AG08396 (cell line): ENCODE measurements at places on chromosomes 1 and 21.

GRCh38 chr1:71638081-71638766, 557.4 kb upstream of the ZRANB2 start:
- peak; percentile 16 for DNase-seq

GRCh38 chr1:86933562-86934377, 19.3 kb downstream of the HS2ST1 start:
- DNase-seq = no peak

DNA sequence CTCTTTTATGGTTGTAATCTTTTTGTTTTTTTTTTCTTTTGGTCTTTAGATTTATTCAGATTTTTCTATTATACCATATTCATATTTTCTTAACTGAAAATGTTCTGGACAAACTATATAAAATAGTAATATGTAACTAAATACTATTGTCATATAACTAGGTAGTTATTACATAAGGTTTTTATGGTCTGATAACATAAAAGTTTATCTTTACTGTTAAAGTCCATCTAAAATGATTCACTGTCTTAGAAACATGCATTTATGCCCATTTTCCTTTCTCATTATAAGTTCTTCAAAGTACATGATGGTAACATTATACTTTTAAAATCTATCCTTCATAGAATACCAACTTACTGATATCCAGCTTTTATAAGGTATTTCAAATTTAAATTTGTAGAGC, 29.1 kb downstream of the IARS2 start:
- DNase-seq = no peak

DNA sequence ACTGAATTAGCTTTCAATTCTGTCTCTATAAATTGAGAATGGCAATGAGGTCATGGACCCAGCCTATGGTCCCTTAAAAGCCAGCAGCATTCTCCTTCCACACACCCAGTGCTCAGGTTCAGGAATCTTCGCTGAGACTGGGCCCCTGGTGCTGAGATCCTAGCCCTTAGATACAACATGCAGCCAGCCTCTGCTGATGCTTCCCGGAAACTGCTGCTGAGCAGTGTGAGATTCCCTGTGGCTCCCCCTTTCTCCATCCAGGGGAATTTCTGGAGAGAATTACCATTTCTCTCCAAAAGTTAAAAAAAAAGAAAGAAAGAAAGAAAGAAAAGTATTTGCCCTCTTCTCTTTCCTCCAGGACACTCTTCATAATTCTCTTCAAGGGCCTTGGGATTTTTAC, 31.7 kb upstream of the RALGPS2 start:
- no peak for DNase-seq

DNA sequence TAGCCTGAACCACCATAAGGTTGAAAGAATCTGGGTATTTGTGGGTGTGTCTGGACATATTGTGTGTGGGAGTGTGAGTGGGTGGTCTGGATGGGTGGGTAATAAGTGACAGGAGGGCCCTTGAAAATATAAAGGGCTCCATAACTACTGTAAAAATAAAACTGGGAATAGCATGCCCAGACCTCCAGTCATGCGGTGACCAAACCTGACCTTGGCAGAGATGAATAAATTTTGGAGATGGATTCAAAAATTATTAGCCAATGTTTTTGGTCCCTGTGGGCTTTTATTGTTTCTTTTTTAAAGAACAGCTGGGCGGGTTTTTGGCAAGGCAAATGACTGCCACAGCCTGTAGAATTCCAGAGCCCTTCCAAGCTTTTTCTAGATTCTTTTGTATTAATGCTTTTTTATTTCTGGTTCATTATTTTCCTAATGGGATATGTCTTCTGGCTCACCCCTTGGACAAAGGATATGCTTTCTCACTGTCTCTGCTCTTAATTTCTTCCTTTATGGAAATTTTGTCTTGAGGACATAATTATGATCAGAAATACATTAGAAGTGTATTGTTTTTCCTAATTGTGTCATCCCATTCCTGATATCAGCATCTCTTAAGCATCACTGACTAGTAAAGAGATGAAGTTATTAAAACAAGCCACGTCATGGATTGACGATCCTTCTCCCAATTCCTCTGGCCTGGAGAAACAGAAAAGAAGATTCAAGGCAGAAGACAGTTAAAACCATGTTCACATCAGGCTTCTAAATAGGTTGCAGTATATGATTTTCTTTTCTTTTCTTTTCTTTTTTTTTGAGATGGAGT, 69.5 kb downstream of the NTMT2 start:
- no peak for DNase-seq

- no peak for DNase-seq
Measured at GRCh38 chr1:66542314-66542713, 8.4 kb downstream of the SGIP1 start.

- DNase-seq = no peak
Measured at GRCh38 chr1:6278263-6278662, 17.4 kb upstream of the GPR153 start.

DNA sequence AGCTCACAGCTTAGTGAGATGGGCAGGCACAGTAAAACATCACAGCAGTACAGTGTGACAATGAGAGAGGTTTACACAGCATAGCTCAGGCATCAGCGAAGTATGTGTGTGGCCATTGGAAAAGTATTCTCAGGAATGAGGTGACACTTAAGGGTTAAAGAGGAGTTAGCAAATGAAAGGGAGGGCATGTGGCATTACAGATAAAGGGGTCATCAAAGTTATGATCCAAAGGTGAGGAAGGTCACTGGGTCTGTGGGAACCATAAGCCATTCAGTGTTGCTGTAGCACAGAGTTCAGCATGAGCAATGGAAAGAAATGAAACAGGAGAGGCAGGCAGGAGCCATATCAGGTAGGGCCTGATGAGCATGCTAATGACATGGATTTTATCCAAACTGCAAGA, 4.5 kb upstream of the C8B start:
- DNase-seq = no peak

DNA sequence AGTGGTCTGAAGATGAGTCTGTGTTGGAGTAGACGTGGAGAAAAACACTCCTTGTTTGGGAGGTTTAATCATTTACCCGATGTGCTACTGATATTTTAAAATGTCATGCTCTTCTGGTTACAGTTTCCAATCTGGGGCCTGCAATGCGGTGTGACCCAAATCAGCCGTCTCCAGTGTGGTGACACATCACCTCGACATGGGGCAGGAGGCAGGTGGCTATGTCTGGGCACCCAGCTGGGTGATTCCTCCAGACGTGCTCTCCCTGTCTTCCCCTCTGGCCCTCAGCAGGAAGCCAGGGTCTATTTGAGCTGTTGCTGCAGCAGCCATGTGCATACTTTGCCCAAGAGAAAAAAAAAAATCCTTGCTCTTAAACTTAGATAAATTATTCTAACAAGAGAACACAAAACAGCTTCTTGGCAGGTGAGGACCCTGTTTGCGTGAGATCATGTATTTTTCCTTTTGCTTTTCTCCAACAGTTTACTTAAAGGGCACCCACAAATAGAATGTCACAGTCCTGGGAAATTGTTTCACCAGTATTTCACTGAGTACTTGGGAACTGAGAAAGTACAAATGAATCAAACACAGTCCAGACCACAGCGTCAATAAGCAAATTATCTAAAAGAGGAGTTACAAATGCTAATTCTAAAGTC, 38.9 kb upstream of the MAP10 start:
- no peak for DNase-seq

GRCh38 chr1:198253259-198253658, 96.5 kb downstream of the NEK7 start:
- no peak for DNase-seq

GRCh38 chr1:202794051-202794740, 14.0 kb downstream of the KDM5B start:
- no peak for DNase-seq

DNA sequence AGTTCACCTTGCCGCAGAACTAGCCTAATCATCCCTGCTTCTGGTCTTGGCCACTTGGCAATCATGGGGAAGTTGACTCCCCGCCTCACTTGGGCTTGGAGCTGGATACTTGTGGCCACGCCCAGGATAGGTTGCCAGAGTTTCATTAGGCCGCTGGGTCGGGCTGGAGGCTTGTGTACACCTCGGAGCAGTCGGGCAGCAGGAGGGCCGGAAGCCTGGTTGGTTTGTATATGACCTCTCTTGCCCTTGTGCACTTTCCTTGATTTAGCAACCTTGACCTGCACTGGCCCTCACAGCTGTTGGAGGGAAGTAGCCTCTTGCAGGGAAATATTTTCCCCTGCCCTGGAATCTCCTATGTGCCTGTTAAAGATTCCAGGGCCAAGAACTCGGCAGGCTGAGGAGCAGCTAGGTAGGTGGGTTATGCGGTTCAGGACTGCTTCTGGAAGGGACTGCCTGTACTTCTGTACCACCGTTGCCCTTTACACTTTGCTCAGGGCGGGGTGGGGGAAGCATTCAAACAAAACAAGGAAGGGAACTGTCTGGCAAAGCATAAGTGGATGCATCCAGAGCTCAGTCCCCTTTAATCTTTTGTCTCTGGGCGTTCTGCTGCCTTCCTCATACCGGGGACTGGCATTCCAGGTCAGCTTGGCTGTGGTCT, 83.5 kb downstream of the UCK2 start:
- no peak for DNase-seq

DNA sequence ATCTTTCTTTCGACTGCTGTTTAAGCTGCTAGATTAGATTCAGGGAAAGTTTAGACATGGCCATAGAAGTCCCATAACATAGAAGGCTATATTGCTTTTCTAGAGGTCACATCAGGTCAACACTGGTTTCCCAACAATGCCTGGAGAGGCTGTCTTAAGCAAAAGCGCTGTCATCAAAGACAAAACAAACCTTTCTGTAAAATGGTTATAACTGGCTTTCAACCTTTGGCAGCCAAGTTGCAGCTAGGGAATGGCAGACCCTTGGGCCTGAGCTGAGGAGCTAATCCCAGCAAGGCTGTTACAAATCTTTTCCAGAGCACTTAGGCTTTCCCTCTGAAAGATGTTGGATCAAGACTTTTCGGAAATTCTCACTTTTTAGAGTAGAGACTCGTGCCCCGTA, 11.2 kb upstream of the ABCA4 start:
- no peak for DNase-seq

DNA sequence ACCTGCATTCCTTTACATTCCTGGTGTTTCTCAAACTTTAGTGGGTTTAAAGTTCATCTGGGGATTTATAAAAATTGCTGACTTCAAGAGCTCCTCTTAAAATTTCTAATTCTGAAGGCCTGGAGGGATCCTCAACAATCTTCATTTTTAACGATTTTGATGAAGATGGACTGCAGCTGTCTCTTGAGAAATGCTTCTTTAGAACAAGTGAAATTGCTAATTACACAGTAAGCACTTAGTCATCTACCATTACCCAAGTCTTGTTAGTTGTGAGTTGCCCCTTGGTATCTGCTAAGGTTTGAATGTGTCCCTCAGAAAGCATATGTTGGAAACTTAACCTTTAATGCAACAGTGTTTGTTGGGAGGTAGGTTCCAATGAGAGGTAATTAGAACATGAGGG, 163.7 kb downstream of the LTN1 start:
- DNase-seq = no peak

DNA sequence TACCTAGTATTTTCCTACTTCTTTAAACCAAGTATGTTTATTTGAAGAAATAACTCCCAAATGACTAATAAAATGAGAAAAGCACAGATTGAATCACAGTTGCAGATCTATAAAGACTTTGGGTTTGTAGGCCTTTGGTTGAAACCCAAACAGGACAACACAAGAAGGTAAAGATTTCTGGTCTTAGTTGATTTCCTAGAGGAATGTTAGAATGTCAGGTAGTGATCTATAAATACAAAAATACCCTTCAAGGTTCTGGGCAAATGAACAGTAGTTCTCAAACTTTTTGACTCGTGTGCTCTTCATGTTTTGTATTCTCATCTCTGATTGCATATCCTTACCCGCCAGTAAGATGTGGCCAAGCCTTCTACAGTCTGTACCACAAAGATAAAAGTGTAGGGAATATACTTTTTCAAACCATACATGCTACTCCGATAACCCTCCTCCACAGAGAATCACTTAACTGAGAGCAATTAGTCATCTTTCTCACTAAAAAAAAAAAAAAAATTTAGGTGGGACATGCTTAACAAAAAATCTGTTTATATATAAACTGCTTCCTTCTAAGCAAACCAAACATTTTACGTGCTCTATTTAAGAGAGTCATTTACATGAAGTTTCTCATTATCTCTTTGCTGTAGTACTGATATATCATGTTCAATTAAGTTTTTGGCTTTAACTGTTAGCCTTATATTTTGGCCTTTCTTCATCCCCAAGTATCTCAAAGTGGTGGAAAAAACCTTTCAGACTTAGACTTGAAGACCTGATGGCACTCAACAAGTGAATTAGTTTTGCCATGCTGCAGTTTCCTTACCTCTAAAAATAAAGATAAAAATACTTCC, 36.0 kb downstream of the CNIH4 start:
- peak; percentile 6 for DNase-seq

- no peak for DNase-seq
Measured at GRCh38 chr1:41689558-41689981, 205.1 kb upstream of the EDN2 start.

GRCh38 chr1:9910076-9910422, at the start of gene CTNNBIP1:
Gene CTNNBIP1 (minus strand): TSS chr1:9910269. CDS start chr1:9872064, 38,205 bp downstream.
- no peak for DNase-seq

DNA sequence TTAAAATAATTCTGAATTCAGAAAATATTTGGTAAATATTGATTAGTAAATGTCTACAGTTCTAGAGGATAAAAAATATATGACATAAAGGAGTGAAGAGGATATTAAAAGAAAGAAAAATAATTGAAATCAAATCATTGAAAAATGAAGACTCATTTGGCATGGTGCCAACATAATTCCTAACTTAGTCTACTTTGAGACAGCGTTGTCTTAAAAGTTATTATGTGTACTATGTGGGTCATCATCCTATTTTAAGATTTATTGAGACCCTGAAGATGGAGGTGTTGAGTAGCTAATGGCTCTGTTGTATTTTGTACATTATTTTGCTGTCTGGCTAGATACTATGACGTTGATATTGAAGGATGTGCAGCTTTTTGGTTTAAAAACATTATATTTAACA, 156.7 kb upstream of the PTGFR start:
- no peak for DNase-seq

- DNase-seq = no peak
Measured at GRCh38 chr1:228944296-228944695, 209.0 kb downstream of the RHOU start.

DNA sequence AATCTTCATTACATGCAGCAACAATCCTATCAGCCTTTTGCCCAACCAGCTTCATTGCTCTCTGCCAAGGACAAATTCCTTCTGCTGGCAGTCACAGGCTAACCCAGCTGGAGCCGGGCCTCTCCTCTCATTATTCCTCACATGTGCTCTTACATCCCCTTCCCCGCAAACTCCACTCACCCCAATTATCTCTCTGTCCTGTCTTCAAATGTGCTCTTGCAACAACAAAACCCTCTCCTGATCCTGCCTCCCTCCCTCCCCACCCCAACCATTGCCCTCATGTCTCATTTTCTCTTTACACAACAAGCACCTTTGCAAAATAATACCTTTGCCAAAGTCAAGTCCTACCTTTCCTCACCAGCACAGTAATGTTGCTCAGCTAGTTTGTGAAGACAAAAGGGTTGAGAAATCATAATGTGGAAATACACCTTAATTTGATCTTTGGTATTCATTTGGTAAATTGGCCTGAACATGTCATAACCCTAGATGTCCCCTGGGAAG, 36.0 kb upstream of the DHCR24 start:
- no peak for DNase-seq

- no peak for DNase-seq
Measured at GRCh38 chr1:231929311-231929710, 302.7 kb downstream of the DISC1 start.

- DNase-seq = peak; percentile 57
Measured at GRCh38 chr21:34743831-34744230, 75.0 kb downstream of the CLIC6 start.

GRCh38 chr1:182368358-182368757, 23.2 kb downstream of the GLUL start:
- no peak for DNase-seq

- no peak for DNase-seq
Measured at GRCh38 chr21:44002511-44002910, 9.6 kb upstream of the TRAPPC10 start.
